ENCODE measurements at places on chromosomes 5 and 9. TPM values are rescaled to one million over a fixed set of nuclear protein-coding genes. Genes with fewer than 3 reads are reported as not detected.
A peak's percentile ranks its signal among the peaks of the same experiment; 100 is the strongest.

CCDC69 gene
- total RNA-seq: 0.92 TPM

MPDZ gene
- 26.9 TPM for total RNA-seq

LCN15 gene
- not detected for total RNA-seq

IRX4 gene
- not detected for total RNA-seq

DOK3 gene
- total RNA-seq: 1.2 TPM

RORB gene
- not detected for total RNA-seq

PHF2 gene
- 15.4 TPM for total RNA-seq

LRRC26 gene
- total RNA-seq: not detected

- H3K27me3 ChIP-seq: no peaks in the 10 kb centered on the region
- peak overlapping the region; percentile 6 for H3K27ac ChIP-seq
- H3K36me3 ChIP-seq: no peaks in the 10 kb centered on the region
- peaks cover 14% of the 10 kb centered on the region for H3K4me1 ChIP-seq
Measured at GRCh38 chr9:2610985-2611384, 10.6 kb upstream of the VLDLR start.

GRCh38 chr5:38651806-38652205 lies 95.4 kb upstream of the LIFR start:
- no peak overlapping the region for H3K27ac ChIP-seq
- peaks cover 16% of the 10 kb centered on the region for H3K4me1 ChIP-seq
- H3K4me3 ChIP-seq: no peak overlapping the region
- no peak for DNase-seq

GRCh38 chr9:102035929-102036328 lies 297.5 kb upstream of the GRIN3A start:
- H3K27ac ChIP-seq: no peak overlapping the region
- H3K27me3 ChIP-seq: no peaks in the 10 kb centered on the region
- H3K4me3 ChIP-seq: no peak overlapping the region
- DNase-seq: no peak
- H3K4me1 ChIP-seq: no peaks in the 10 kb centered on the region
- H3K36me3 ChIP-seq: no peaks in the 10 kb centered on the region

- peaks cover 7% of the 10 kb centered on the region for H3K4me1 ChIP-seq
- H3K4me3 ChIP-seq: no peak overlapping the region
- H3K36me3 ChIP-seq: no peaks in the 10 kb centered on the region
- no peak overlapping the region for H3K27ac ChIP-seq
Measured at GRCh38 chr9:134216449-134216951, 52.1 kb upstream of the RNU6ATAC start.

GRCh38 chr9:99400184-99400731 lies 178.2 kb downstream of the SEC61B start:
- H3K27ac ChIP-seq: 0 out of 2 replicates have a peak overlapping the region, but pooled peaks have one; percentile 17
- DNase-seq: no peak
- no peak overlapping the region for H3K4me3 ChIP-seq

- DNase-seq: no peak
- H3K4me1 ChIP-seq: no peaks in the 10 kb centered on the region
- H3K27ac ChIP-seq: no peak overlapping the region
- H3K27me3 ChIP-seq: peaks cover 7% of the 10 kb centered on the region
- H3K4me3 ChIP-seq: no peak overlapping the region
Measured at GRCh38 chr5:122471031-122471751, 159.2 kb downstream of the SNCAIP start.

DNA sequence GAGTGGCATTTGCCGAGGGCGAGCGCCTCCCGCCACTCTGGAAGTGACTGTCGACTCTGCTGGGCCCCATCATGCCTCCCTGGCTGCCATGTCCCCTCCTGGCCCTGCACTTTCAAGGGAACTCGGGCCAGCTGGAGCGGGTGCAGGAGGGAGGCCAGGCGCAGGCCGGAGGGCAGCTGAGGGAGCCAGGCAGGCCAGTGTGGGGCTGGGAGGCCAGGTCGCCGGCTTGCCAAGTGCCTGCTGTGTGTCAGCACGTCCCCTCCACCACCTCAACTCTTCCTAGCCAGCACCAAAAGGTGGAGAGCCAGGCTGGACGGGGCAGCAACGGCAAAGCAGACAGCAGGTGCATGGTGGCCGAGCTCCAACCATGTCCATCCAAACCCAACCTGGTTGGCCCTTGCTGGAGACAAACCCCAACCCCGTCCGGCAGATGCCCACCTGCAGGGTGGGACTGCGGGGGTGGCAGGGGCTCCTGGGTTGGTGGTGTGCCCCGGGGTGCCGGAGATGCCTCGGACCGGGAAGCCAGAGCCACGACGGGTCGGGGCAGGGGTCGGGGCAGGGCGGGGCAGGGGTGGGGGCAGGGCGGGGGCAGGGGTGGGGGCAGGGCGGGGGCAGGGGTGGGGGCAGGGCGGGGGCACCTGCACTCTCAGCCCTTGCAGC lies 36.5 kb upstream of the EGFL7 start:
- no peaks in the 10 kb centered on the region for H3K4me1 ChIP-seq
- no peak for DNase-seq
- peaks cover 5% of the 10 kb centered on the region for H3K27me3 ChIP-seq
- no peak overlapping the region for H3K4me3 ChIP-seq
- H3K36me3 ChIP-seq: no peaks in the 10 kb centered on the region

- no peaks in the 10 kb centered on the region for H3K36me3 ChIP-seq
- H3K4me1 ChIP-seq: no peaks in the 10 kb centered on the region
- H3K27me3 ChIP-seq: no peaks in the 10 kb centered on the region
- no peak overlapping the region for H3K4me3 ChIP-seq
Measured at GRCh38 chr5:124796495-124796894, 50.1 kb upstream of the ZNF608 start.

- H3K4me3 ChIP-seq: no peak overlapping the region
- H3K36me3 ChIP-seq: no peaks in the 10 kb centered on the region
- no peaks in the 10 kb centered on the region for H3K4me1 ChIP-seq
- H3K27ac ChIP-seq: no peak overlapping the region
- DNase-seq: no peak
Measured at GRCh38 chr9:75552941-75553340, 337.5 kb upstream of the PCSK5 start.

DNA sequence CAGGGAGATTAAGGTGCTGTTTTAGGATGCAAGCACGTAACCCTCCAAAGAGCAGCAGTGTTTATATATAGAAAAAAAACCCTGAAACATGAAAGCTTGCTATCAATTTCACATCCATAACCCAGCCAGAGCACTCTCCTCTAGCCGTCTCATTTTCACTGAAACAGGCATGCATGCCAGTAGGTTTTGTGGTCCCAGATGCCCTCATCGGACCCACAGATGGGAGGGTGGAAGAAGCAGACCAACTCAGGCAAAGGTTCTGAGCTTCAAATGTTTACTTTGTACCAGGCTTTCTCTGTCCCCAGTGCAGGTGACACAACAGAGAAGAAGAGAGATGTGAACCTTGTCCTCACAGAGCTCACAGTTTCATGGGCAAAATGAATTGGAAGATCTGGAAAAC lies 127.4 kb upstream of the ATP10B start:
- no peak overlapping the region for H3K27ac ChIP-seq
- no peaks in the 10 kb centered on the region for H3K36me3 ChIP-seq
- no peaks in the 10 kb centered on the region for H3K4me1 ChIP-seq

DNA sequence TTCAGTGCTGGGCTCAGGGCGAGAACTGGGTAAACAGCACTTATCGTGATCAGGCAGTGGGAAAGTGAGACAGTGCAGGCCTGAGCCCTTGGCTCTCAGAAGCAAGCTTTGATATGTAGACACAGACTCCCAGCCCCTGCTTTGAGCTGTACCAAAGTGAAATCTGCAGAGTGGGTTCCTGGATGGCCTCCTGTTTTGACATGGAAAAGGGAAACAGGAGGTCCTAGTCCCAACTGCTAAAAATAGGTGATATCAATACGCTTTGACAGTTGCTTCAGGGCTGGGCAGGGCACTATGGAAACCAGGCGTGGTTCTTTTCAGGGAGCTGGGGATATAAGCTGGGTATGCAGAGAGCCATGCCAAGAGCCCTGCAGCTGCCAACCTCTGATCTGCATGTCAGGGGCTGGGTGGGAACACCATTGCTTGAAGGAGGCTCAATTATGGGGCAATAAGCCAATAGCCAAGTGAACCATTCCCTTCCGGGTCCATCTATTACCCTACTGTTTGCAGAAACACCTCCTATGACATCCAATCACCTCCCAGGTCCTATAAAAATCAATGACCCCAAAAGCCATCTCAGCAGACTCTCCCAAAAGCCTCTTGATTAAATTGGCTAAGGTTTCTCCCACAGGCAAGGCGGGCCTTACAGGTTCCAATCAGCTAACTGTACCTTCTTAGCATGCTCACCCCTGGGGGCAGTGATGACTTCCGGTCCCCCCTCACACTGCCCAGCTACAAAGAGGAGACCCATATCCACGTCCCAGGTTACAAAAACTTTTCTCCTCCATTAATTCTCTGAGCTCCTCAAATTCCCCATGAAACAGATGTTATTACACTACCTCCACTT lies 45.8 kb downstream of the EPB41L4B start:
- H3K4me1 ChIP-seq: no peaks in the 10 kb centered on the region
- no peak overlapping the region for H3K27ac ChIP-seq
- no peak overlapping the region for H3K4me3 ChIP-seq
- peaks cover 35% of the 10 kb centered on the region for H3K27me3 ChIP-seq
- DNase-seq: no peak

DNA sequence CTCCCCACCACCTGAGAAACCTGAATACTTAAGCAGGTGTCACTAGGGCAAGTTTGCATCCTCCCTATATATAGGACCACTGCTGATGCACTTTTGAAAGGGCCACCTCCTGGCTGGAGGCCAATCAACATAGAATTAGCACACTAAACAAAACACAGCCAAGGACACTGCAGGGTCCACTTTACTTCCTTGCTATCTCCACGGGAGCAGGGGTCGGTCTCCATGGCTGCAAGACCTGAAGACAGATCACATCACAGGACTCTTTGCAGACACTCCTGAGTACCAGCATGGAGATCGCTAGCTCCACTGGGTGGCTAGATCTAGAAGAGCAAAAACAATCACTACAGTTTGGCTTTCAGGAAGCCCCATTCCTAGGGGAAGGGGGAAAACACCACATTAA lies 72.3 kb downstream of the C9orf153 start:
- no peaks in the 10 kb centered on the region for H3K36me3 ChIP-seq
- peaks cover 7% of the 10 kb centered on the region for H3K4me1 ChIP-seq
- no peak overlapping the region for H3K27ac ChIP-seq

- H3K27ac ChIP-seq: no peak overlapping the region
- no peak for DNase-seq
- H3K4me1 ChIP-seq: peaks cover 13% of the 10 kb centered on the region
- H3K36me3 ChIP-seq: peaks cover under 1% of the 10 kb centered on the region
- peaks cover 3% of the 10 kb centered on the region for H3K27me3 ChIP-seq
Measured at GRCh38 chr9:137582286-137582860, 3.6 kb upstream of the DPH7 start.

DNA sequence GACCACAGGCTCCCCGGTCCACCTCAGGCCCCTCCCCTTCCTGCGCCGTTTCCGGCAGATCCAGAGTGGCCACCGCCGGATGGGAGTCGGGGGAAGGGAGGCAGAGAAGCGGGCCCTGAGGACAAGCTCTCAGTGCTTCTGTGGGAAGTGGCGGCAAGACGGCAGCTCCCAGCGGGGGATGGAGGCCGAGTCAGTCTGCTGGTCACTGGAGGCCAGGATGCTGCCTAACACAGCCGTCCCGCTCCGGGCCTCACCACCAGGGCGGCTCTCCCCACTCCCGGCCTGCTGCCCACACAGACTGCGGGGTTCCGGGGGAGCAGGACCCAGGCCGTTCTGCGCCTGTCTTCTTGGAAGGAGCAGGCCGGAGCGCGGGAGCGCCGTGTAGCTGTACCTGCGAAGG lies 31.4 kb downstream of the FXN start:
- no peak overlapping the region for H3K27ac ChIP-seq
- no peak overlapping the region for H3K4me3 ChIP-seq
- no peak for DNase-seq
- 0 out of 2 replicates have a peak, but pooled peaks cover 4% of the 10 kb centered on the region for H3K36me3 ChIP-seq
- no peaks in the 10 kb centered on the region for H3K4me1 ChIP-seq

- no peak for DNase-seq
- H3K4me1 ChIP-seq: no peaks in the 10 kb centered on the region
- H3K36me3 ChIP-seq: no peaks in the 10 kb centered on the region
- H3K27me3 ChIP-seq: no peaks in the 10 kb centered on the region
Measured at GRCh38 chr9:103152473-103152872, 157.3 kb downstream of the CYLC2 start.

- DNase-seq: no peak
- H3K27ac ChIP-seq: no peak overlapping the region
- no peaks in the 10 kb centered on the region for H3K27me3 ChIP-seq
- peaks cover 80% of the 10 kb centered on the region for H3K36me3 ChIP-seq
- peaks cover 62% of the 10 kb centered on the region for H3K4me1 ChIP-seq
Measured at GRCh38 chr9:2800394-2801179, 43.3 kb downstream of the PUM3 start.

DNA sequence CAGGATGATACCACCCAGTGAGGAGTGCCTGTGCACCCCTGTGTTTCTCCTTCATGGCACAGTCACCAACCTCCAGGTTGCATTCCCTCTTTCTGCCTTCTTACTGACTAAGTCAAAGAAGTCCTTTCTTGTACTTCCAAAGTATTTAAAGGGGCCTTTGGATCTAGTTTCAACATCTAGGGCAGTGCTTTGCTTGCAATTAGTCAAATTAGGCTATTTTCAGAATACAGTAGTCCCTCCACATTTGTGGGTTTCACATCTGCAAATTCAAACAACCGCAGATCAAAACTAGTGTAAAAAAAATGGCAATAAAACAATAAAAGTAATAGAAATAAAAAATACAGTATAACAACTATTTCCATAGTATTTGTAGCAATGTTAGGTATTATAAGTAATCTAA lies 333.9 kb upstream of the SEMA6A start:
- DNase-seq: no peak
- H3K4me1 ChIP-seq: no peaks in the 10 kb centered on the region
- H3K27ac ChIP-seq: no peak overlapping the region
- no peaks in the 10 kb centered on the region for H3K36me3 ChIP-seq

DNA sequence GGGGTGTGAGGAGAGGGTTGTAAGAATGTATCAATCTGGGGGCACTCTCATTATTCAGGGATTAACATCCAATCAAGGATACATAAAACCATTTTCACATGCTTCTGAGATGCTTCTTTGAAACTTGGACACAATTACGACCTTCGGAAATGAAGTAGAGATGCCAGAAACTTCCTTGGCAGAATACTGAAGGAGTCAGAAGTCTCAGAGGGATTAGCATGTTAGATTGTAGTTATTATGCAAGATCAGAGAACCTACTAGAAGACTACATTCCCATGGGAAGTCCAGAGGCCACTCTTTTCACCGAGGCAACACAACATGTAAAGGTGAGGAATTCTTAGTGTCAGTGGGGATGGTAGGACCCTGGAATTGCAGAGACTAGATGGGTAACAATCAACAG lies 5.1 kb upstream of the SLC22A4 start:
- no peak for DNase-seq
- H3K4me3 ChIP-seq: no peak overlapping the region
- H3K4me1 ChIP-seq: peaks cover 16% of the 10 kb centered on the region
- H3K36me3 ChIP-seq: no peaks in the 10 kb centered on the region

DNA sequence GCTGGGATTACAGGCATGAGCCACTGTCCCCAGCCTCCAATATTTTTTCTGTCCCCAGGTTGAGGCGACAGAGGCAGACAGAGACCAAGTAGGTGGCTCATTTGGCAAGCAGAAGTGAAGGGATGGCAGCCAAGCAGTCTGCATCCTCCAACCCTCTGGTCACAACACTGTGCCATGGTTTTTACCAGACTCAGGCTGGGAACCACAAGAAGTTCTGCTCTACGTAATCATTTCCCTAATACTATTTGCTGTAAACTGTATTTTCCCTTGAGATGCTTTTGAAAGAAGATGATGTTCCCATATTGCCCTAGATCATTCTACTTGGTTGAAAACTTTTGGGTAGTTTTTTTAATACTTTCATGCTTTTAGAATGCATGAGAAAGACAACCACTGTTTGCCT lies 40.5 kb downstream of the PTTG1 start:
- peaks cover 57% of the 10 kb centered on the region for H3K4me1 ChIP-seq
- no peak for DNase-seq
- H3K27me3 ChIP-seq: peaks cover 5% of the 10 kb centered on the region
- H3K27ac ChIP-seq: no peak overlapping the region

GRCh38 chr9:106880081-106880480 lies 17.1 kb downstream of the ZNF462 start:
- no peak for DNase-seq
- no peaks in the 10 kb centered on the region for H3K27me3 ChIP-seq
- H3K27ac ChIP-seq: no peak overlapping the region
- no peak overlapping the region for H3K4me3 ChIP-seq
- H3K36me3 ChIP-seq: peaks cover 5% of the 10 kb centered on the region
